Stimulated activated naive CD8-positive, alpha-beta T cell treated with anti-CD3 and anti-CD28 coated beads, Interleukin-15, Interleukin-2, amounts not matched to agents 100 U/mL and 50 U/mL, for 24 hours (primary cell): ENCODE measurements at places on chromosomes 7 and 10.

GRCh38 chr10:104099269-104099668 lies 13.6 kb upstream of the COL17A1 start:
- DNase-seq = no peak

GRCh38 chr7:78953090-78953489 lies 500.4 kb downstream of the MAGI2 start:
- DNase-seq = no peak

- no peak for DNase-seq
These were observed 28.6 kb downstream of the OGDH start for GRCh38 chr7:44634839-44635591.

DNA sequence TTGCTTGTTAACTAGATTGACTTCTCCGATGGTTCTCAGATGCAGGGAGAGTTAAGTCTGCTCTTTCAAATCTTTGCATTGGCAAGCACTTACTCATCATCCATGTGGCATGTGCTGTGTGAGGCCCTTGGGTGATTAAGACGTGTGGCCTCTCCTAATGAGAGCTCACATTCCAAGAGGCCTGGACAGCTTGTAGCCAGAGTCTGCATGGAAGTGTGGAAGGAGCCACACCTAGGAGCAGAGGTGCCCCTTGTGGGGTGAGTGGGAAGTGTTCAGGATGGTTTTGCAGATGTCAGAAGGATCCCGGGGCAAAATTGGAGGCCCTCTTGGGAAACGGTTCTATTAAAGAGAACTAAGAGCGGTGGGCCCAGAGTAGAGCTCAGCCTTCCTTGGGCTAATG lies 225.9 kb downstream of the PAXIP1 start:
- no peak for DNase-seq

- DNase-seq = no peak
These were observed 1.2 kb downstream of the MAPK8 start for GRCh38 chr10:48307711-48308018.

- no peak for DNase-seq
These were observed 170.1 kb downstream of the TMEM26 start for GRCh38 chr10:61283066-61283465.

- DNase-seq = peak; percentile 38
These were observed 61.0 kb downstream of the MPP7 start for GRCh38 chr10:28241741-28242399.

DNA sequence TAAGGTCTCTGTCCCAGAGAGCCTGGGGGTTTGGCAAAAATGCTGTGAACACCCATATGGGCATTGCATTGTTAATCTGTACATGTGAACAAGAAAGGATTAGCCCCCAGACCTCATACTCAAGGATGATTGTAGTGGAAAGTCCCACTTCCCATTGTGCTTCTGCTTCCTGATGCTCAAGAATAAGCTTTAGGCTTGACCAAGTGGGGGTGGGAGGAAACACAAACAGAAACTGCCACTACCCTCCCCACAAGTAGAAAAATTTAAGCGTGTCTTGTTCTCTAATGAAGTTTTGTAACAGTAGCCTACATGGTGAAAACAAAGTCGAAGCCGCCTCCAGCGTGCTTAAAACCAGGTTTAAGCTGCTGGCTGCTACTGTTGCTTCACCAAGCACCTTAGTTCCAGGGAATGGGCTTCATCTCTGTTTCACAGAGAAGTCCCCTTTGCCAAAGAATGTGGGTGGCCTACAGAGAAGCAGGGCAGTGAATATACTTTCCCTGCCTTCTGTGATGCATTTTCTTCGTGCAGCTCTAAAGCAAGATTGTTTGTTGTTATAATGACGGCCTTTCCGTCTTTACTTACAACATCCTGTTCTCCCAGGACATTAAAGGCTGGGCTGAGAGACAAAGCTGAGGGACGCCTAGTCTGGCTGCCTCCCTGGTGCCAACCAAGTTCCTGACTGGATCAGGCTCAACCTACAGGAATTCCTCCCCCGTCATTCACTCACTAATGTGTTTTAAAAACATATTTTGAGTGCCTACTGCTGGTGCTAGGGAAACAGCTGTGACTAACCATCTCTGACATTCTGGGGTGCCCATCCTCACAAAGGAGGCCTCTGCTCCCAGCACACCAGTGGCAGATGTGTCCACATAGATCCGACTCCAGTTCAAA lies 32.1 kb upstream of the CCSER2 start:
- no peak for DNase-seq

- no peak for DNase-seq
These were observed 69.0 kb upstream of the IL6 start for GRCh38 chr7:22658031-22658430.

- no peak for DNase-seq
These were observed 53.1 kb upstream of the COBL start for GRCh38 chr7:51369746-51370145.

DNA sequence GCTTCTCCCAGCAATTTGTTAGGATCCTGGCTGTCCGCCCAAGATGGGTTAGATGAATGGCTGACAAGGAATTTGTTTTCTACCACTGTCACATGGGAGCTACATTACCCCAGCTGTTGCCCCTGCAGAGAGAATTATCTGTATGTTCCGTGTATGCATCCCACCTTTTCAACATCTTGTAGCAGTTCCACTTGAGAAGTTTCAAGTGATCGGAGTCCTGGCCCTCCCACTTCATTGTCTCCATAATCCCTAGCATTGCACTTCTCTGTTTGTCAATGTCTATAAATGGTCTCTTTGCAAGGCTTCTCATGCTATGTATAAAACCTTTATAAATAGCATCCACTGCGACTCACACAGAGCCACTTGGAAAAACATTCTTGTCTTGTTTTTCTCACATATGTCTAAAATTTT lies 972.5 kb downstream of the CNTNAP2 start:
- no peak for DNase-seq

- DNase-seq = no peak
These were observed 82.3 kb downstream of the FAM13C start for GRCh38 chr10:59279991-59280505.

- DNase-seq = no peak
These were observed 62.0 kb downstream of the BBS9 start for GRCh38 chr7:33191340-33191739.

DNA sequence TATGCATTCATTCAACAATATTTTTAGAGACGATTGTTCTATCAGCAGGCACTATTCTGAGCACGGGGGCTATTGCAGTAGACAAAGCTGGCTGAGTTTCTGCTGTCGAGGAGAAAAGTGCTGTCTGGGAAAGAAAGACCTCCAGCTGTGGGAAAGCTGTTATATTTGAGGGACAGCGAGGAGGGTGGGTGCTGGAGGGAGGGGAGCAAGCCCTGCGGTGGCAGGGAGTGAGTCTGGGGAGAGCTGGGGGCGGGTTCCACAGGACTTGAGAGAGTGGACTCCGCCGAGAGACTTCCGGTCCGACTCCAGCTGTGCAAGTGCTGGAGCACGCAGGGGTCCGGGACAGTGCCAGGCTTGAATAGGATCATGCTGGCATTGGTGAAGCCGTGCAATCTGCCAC lies 602.1 kb upstream of the FOXK1 start:
- DNase-seq = no peak

DNA sequence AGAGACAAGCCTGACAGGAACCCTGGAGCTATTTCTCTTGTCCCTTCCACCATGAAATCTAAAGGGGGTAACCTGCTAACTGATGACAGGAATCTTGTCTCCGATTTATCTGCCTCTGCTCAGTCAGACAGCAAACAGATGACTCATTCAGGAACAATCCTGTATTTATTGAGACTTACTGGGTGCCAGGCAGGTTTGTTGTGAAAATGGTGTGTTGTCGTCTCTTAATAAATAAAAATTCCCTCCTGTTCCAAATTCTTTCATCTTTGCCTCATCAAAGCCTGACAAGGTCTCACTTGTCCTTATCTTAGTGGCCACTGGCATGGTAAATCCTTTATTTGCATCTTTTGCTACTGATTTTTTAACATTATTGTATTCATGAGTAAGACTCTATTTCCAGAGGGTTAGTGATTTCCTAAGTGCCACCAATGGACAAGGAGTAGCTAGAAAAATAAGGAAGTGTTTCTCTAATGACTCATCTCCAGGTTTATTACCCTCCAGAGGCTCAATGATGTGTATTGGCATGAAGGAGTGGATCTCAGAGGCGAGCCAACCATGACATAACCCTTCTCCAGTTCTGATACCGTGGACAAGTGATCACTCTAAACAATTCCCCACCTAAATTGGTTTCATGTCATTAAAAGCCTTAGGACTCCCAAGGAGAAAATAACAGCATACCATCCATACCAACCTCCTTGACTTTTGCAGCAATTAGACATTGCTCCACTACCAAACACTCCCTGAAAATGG lies 724.0 kb downstream of the GRID1 start:
- no peak for DNase-seq

DNA sequence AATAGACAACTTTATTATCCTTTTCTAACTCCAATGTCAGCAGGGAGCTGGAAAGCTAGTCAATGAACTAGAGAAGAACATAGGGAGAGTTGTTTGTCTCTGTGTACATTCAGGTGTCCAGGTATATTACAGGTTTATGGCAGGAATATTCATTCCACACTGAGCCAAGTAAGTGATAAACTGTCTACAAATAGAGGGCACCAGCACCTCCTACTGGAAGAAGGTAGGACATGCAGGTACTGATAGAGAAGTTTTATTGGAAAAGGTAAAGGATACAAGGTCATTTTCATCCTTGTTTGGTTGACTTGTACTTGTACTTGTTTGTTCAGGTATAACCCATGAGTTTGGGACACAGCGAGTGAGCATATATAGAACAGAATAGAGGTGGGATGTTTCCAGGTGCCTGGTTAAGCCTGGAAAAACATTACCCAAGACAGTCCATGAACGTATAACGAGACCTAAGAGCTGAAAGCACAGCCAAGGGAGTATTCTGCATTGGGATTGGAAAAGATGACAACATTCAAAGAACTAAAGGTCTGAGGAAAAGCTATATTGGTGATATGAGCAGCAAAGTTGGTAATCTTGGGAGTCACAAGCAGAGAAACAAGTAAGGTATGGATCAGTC lies 61.4 kb upstream of the PPP1R3C start:
- no peak for DNase-seq

GRCh38 chr7:100444311-100445278 lies 8.3 kb upstream of the PPP1R35 start:
- no peak for DNase-seq

DNA sequence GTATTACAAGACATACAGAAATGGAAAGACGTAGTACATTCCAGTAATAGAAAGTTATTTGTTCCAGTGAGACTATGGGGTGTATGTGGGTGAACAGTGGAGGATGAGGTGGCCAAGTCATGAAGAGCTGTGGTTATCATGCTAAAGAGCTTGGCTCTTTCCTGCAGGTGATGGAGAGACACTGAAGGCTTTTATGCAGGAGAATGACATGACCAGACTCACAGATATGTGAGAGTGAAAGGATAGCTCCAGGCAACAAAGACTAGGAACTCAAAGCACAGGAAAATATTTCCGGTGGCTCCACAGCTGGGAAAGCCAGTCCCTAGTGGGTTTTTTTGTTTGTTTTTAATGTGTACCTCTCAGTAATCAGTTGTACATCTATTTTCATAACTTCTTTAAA lies 133.5 kb downstream of the TSPAN12 start:
- DNase-seq = no peak

GRCh38 chr10:100163704-100164621 lies 21.9 kb downstream of the ERLIN1 start:
- DNase-seq = no peak

DNA sequence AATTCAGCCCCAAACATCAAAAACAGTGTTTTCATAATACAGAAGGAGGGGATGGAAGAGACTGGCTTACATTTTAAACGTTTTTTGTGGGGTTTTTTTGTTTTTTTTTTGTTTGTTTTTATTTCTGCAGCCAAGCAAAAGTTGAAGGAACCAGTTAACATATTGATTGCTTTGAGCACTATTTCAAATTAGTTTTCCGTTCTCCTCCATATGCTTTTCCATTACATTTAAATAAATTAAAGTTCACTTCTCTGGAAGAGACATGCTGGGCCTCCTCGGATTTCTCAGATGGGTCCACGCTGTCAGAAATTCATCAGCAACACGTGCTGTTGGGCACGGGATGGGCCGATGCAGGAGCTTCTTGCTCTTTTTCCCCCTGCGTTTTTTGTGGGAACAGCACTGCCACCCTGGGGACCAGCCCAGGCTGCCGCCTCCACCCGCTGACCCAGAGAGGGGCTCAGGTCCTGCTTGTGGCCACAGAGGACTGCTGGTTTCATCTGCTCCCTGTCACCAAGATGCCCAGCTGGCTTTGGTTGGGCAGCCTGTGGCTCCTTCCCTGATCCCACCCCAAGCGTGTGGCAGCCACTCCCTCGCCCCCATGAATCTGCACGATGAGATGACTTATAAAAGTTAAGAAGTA lies 67.7 kb upstream of the CHST15 start:
- DNase-seq = no peak

GRCh38 chr7:92685136-92686042 lies 95.2 kb upstream of the FAM133B start:
- peak; percentile 54 for DNase-seq

DNA sequence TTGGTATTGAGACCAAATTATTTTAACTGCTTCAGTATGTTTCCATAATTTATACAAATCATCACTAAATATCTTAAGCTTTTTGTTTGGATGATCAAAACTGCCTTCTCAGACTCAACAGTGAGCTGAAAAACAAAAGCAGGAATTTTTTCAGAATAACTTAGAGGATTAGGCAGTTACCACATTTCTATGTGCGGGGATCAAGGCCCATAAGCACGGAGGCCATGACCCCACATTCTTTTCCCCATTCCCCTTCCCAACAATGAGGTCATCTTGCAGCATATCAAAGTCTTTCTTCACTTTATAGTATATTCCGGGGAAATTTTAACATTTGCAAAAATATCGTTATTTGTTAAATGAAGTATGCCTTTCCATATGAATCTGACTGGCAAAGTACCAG lies 125.8 kb downstream of the ELMO1 start:
- no peak for DNase-seq

GRCh38 chr10:128622706-128623105 lies 496.5 kb upstream of the MKI67 start:
- no peak for DNase-seq

GRCh38 chr10:57844387-57844998 lies 423.2 kb downstream of the IPMK start:
- no peak for DNase-seq

DNA sequence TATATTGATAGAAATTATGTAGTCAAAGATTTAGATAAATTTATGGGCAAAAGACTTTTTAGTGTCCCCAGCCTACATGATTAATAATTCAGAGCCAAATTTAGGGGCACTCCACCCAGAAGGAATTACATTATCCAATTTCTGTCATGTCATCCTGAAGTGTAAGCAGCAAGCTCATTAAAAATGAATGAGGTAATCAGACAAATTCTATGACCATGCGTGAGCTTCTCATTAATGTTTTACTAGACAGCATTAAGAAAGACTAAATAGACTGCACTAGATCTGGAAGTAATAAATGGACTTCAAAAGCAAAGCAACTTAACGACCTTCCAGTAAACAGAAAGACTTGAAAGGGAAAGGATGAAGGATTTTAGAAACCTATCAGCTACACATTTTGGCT lies 22.7 kb upstream of the TRUB1 start:
- no peak for DNase-seq

GRCh38 chr10:56633876-56634452 lies 272.9 kb upstream of the ZWINT start:
- no peak for DNase-seq

- no peak for DNase-seq
These were observed 427.7 kb downstream of the LRMDA start for GRCh38 chr10:75859141-75859540.

- no peak for DNase-seq
These were observed 34.6 kb downstream of the CHST3 start for GRCh38 chr10:71998840-71999194.

GRCh38 chr7:24566274-24566673 lies 7.0 kb upstream of the PALS2 start:
- DNase-seq = no peak
